CD4-positive, alpha-beta T cell treated with Interleukin-12 subunit alpha and Interleukin-12 subunit beta, for 1 hour (primary cell): ENCODE measurements at places on chromosomes 4 and X.
A peak's percentile ranks its signal among the peaks of the same experiment; 100 is the strongest.

DNA sequence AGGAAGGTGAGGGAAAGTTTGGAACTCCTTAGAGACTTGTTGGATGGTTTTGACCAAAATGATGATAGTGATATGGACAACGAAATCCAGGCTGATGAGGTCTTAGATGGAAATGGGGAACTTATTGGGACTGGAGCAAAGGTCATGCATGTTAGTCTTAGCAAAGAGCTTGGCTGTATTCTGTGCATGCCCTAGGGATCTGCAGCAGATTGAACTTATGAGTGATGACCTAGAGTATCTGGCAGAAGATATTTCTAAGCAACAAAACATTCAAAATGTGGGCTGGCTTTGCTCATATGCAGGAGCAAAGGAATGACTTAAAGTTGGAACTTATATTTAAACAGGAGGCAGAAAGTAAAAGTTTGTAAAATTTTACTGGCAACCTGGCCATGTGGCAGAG lies 489.3 kb upstream of the DIPK2B start:
- DNase-seq = no peak

- no peak for DNase-seq
Observed at GRCh38 chr4:110487873-110488272, 11.9 kb downstream of the ENPEP start.

DNA sequence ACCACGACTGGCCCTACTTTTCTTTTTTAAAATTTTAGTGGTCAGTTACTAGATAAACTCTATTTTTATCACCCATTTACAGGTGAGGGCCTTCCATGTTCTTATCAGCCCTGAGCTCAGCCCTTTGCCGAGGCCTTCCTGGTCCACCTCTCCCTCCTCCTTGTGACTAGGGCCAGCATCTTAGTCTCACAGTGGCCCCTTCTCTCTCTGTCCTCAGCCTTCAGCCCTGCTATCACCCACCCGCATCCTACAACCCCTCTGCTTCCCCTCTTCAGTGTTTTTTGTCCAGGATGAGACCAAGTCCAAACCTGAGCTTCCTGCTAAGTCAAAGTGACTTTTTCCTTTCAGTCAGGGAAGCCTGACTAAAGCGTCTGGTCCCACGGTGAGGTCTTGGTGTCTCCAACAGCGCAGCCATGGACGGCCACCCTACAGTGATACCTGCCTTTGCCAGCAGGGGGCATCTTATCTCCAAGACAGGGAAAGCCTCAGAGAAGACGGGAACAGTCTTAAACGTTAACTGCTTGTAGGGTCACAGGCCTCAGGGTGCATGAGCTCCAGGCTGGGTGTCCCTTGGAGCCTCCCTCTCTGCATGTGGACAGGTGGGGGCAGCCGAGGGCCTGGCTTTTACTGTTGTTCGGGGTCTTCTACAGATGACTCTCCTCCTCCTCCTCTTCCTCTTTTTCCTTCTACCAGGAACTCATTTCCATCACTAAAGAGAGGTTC lies 11.7 kb upstream of the GAGE10 start:
- peak; percentile 67 for DNase-seq

DNA sequence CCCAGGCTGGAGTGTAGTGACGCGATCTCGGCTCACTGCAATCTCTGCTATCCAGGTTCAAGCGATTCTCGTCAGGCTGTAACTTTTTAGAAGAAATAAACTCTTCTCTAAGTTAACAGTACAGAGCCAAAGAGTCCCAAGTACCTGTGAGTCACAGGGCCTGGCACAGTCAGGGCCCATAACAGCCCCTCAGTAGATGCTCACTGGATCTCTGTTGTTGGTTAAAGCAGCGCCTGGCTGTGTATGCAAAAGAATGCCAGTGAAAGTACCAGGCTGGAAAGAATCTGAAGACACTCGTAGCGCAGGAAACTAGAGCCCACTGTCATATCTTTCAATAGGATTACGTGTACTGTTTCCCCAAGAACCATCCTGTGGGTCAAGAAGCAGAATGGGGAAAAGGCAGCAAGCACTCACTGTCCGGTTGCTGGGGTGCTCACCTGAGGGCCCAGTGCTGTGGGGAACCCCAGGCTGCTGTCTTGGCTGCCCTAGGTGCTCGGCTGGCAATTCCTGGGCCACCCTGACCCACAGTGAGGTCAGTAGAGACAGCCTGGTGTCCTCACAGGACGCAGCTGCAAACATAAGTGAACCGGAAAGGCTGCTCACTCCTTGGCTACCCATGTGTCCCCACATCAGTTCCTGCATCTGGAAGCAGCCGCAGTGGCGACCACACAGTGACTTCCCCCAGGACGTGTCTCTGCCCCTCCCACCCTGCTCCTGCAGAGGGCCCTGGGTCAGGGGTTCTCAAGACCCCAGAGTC lies 3.1 kb upstream of the SLBP start:
- no peak for DNase-seq

- DNase-seq = no peak
Observed at GRCh38 chr4:158786121-158786601, 17.3 kb downstream of the FNIP2 start.

GRCh38 chr4:94545296-94545695 lies 93.6 kb downstream of the PDLIM5 start:
- no peak for DNase-seq

DNA sequence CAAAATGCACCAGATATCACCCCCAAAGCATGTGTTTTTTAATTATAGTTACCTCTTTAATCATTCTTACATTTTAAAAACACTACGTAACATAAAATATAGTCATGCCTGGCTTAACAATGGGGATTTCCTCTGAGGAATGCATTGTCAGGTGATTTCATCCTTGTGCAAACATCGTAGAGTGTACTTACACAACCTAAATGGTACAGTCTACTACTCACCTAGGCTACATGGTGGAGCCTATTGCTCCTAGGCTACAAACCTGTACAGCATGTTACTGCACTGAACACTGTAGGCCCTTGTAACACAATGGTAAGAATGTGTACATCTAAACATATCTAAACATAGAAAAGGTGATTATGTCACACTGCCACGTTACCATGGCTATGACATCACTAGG lies 208.6 kb downstream of the SPOCK3 start:
- DNase-seq = no peak

GRCh38 chr4:151313306-151314009 lies 11.9 kb downstream of the SH3D19 start:
- no peak for DNase-seq

DNA sequence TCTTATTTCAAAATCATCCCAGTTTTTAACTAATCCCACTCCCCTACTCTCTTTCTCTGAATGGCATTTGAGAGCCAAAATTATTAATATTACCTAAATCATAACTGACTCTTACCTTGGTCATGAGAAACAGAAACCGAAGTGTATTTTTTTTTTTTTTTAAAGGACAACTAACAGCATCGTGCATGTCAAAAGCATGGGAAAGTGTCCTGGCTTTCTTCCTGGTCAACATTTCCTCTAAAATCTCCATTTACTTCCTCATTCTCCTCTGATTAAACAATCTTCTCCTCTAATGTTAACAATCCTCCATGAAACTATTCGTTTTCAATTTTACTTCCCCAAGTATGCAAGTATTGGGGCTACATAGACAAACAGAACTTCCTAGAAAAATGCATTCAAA lies 2.1 kb upstream of the STS start:
- no peak for DNase-seq

- peak; percentile 17 for DNase-seq
Observed at GRCh38 chrX:132463411-132463810, 25.4 kb downstream of the MBNL3 start.

DNA sequence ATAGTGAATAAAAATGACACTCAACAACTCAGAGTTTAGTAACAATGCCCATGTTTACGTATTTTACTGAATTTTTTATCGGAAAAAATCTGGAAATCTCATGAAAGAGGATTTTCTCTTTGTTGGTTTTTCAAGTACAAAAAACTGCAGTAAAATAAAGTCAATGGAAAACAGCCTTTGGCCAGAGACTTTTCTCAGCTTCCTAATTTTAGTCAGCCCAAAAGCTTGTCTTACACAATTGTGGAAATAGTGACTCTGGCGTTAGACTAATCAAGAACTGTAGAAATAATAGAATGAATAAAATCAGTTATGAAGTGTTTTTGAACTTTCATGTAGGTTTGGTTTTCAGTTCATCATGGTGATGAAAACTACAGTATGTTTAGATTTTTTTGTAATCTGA lies 234.7 kb downstream of the DKK2 start:
- DNase-seq = no peak

- no peak for DNase-seq
Observed at GRCh38 chr4:4560136-4560535, 18.3 kb upstream of the STX18 start.

DNA sequence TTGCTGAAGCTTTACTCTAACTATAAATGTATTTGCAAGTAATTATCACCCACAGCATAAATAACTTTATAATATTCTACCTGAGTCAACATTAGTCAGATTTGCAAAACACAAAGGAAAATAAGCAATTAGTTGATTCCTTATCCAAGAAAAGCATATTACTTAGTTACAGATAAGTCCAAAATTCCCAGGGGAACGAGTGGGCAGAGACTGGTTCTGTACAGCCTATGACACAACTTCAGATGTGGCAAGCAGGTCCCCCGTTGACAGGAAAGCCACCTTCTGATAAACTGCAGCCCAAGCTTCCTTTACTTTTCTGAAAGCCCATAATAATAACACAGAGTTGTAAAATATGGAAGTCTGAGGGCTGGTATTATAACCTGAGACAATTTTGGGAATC lies 62.4 kb upstream of the NDP start:
- DNase-seq = no peak

DNA sequence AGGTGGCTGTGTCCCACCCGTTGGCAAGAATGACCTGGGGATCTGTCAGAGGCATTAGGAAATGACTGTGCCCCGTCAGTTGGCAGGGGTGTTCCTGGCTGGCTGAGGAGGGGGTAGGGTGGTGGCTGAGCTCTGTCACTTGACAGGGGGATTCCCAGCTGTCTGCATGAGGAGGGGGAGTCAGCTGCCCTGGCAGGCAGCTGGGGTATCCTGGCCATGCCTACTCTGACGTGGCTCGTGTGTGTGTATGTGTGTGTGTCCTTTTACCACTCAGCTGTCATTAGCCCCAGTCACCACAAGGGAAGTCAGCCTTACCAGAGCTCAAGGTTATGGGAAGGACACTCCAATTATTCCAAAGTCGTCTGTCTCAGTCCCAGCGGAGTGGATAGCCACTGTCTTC lies 93.2 kb downstream of the EFNB1 start:
- no peak for DNase-seq

DNA sequence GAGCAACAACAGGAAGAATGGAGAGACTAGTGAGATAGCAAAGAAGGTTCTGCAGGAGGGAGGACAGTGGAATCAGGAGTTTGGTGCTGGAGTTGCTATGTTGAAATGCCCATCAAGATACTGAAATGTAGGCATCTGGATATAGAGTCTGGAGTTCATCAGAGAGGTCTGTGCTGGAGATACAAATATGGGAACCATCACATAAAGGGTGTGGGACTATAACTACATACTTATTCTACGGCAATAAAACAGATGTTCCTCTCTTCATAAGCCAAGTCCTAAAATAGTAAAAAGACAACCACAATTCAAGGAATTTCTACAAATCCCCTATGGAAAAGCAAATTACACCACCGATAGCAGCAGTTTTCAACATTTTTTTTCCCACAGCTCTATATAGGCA lies 1.6 kb downstream of the MED14 start:
- no peak for DNase-seq

DNA sequence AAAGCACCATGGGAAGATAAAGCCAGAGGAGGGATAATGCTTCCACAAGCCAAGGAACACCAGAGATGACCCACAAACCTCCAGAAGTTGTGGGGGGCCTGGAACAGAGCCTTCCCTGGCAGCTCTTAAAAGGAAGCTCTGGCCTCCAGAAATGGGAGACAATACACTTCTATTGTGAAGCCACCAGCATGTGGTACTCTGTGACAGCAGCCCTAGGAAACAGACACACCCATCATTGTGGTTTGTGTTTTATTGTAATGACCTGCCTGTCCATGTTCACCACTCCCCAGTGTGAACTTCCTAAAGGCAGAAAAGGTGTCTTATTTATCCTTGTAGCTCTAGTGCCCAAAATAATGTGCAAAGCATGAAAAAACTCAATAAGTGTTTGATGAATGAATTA lies 264.1 kb upstream of the GATB start:
- peak; percentile 23 for DNase-seq

- DNase-seq = no peak
Observed at GRCh38 chr4:127574643-127575042, 58.1 kb upstream of the INTU start.

DNA sequence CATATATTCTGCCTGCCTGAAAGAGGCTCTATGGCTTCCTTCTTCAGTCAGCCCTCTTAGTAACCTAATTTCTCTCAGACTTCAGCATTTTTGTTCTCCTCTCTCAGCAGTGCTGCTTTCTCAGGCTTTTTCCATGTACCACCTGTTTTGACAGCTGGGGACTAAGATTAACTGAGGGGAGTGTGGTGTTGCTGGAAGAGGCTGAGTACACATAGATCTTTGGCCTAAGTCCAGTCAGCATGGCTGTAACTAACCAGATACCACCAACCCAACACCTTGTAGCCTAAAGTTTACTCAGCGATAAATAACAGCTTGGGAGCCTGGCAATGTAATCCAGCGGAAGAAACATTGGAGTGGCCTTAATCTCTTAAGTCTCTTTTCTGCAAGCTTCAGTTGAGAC lies 85.5 kb downstream of the RTL3 start:
- DNase-seq = no peak

- DNase-seq = no peak
Observed at GRCh38 chr4:24988776-24989175, 42.0 kb downstream of the LGI2 start.

DNA sequence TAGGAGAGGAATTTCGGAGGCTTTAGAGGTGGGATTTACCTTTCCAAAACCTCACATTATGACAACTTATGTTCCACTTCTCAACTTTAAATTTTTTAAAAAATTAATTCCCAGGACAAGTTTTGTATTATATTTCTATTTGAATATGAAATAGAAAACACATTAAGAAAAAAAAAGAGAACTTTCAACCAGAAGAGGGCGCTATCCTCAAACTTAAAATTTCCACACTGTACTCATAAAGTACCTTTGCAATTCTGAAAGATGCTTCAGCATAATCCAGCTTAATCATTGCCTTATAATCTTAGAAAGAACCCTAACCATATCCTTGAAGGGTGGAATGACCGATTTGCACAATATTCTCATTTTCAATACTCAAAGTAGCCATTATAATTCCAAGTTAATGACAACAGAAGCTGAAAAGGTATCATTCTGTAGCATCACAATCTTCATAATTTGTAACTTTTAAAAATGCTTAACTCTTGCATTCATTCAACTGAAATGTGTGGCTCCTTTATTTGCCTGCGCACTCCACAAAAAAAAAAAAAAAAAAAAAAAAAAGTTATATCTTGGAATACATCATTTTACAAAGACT lies 158.0 kb downstream of the KCNIP4 start:
- no peak for DNase-seq

DNA sequence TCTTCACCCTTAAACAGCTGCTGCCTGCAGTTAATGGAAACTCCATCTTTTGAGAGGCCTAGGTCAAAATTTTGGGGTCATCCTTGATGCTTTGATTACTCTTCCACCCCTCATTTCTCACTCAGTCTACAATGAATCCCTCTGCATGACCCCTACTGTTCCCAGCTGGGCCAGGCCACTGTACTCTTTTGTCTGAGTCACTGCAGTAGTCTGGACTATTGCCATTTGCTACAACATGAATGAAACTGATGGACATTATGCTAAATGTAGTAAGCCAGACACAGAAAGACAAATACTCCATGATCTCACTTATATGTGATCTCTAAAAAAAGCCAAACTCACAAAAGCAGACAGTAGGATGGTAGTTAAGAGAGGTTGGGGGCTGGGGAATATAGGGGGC lies 28.3 kb downstream of the STK32B start:
- DNase-seq = no peak
